ENCODE measurements at places on chromosomes 13 and 19.

GRCh38 chr13:40518481-40518882, 148.0 kb downstream of the FOXO1 start:
- peak; percentile 23 for DNase-seq

DNA sequence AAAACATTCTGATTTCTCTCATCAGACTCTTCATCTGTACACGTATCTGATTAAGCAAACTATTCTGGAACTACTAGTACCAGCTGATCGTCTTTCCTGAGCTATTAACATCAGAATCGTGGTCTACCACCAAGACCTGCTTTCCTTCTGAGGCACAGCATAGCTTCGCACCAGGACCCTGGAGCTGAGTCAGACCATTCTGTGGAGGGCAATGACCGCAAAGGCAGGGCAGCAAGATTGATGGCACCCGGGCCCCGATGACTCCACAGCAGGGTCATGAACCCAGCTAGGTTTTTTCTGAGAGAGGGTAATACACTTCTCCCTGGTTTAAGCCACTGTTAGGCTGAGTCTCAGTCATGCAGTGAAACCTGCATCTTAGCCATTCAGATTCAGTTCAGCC, 158.7 kb upstream of the GPR12 start:
- no peak for DNase-seq

DNA sequence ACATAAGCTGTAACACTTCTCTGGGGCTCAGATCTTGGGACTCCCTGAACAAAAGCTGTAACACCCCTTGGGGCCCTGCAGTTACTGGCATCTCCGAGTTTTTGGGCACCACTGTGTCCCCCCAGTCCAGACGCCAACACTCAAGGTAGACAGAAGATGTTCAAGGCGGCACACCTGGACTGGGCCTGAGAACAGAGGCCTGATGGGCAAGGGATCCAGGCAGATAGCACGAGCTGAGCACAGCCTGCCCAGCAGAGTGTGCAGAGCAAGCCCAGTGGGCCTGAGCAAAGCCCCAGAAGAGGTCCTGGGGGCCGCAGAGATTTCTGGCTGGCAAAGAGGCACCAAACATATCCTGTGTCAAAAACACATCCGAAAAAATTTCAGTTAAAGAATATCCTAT, 1163.3 kb upstream of the PRR20A start:
- no peak for DNase-seq

GRCh38 chr19:55265173-55265572, 6.4 kb upstream of the PPP6R1 start:
- no peak for DNase-seq

DNA sequence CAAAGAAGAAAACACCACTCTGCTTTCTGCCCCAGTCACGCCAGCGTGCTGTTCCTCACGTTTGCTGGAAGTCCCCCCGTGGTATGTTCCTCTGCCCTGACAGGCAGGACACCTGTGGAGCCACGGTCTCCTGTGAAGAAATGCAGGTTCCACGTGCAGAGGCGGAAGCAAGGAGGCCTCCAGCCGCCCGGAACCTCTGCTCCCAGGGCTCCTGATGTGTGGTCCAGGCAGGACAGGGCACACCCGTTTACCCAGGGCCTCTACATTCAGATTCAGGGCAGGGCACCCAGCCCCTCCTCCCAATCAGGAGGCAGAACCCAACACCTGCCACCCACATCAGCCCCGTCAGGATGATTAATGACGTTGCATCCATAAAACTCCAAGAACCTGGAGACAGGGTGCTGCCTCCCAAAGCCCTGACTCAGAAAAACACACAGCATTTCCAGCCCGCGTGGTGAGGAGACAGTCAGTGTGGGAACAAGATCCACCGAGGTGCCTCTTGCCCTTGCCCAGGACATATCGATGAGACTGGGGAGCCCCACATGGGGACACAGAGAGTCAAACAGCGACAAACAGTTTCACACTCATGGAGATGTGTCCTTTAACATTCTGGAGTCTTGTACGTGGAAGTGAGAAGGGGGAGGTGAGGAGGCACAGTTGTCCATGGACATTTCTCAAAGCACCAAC, 76.2 kb downstream of the COL4A1 start:
- DNase-seq, result no peak

DNA sequence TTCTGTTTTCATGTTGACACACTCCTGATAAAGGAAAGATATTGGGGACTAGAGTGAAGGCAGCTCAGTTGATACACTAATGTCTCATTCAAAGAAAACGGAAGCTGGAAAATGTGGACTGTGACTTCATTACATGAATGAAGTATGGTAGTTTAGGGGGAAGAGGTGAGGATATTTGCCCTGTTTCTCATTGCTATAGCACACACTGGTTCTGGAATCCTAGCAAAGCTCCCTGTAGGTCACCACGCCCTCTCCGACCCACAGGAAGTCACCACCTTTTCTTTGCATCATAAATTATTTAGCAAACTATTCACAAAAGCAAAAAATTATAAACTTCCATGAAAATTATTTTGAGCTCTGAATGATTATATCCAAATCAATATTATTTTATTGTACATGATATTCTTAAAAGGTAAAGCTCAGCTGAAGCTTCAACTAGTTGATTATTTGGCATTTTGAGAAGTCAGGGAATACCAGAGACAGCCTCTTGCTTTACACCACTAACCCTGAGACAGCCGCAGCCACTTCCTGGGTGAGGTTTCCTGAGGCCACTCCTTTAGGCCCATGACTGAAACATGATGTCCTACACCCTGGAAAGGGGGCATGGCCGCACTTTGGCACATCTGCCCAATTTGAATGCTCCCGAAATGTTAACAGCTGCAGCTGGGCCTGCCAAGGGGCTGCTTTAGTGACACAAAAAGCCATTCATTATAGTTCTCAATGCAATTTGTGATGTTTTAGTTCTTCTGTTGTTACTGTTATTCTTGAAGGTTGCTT, 50.0 kb upstream of the WDFY2 start:
- no peak for DNase-seq

DNA sequence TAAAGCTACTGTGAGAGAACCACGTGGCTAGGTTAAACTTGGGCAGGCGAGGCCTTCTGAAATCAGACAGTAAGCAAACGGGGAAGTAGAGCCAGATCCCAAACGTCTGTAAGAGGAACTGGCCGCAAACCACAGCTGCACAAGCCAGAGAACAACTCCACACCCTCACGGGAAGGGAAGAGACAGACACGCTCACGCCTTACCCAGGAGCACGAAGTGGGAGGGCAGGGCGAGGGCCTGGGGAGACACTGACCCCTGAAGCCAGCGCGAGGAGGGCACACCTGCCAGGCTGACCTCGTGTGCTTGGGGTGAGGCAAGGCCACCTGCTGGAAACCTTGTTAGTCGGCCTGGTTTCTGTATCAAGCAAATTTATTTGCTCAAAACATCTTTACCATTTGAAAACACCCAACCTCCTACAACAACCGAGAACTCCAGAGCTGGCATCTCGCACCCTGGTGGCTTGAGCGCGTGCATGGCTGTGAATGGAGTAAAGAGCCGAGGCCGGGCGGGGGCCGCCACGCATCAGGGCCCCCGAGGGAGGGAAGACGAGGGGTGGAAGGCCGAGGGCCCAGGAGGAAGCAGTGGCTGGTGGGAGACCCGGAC, 7.3 kb downstream of the POLR2E start:
- DNase-seq, result no peak

GRCh38 chr13:96338030-96338429, 248.1 kb downstream of the HS6ST3 start:
- no peak for DNase-seq
